AG04450 (cell line): ENCODE measurements at places on chromosomes 13 and 19. TPM values are rescaled to one million over a fixed set of nuclear protein-coding genes. Genes with fewer than 3 reads are reported as not detected.
A peak's percentile ranks its signal among the peaks of the same experiment; 100 is the strongest.

Gene IL17D
- 3.0 and 3.2 TPM in 2 replicates for polyA plus RNA-seq

- DNase-seq: no peak
Measured at GRCh38 chr13:110640591-110641029, 25.3 kb downstream of the NAXD start.

DNA sequence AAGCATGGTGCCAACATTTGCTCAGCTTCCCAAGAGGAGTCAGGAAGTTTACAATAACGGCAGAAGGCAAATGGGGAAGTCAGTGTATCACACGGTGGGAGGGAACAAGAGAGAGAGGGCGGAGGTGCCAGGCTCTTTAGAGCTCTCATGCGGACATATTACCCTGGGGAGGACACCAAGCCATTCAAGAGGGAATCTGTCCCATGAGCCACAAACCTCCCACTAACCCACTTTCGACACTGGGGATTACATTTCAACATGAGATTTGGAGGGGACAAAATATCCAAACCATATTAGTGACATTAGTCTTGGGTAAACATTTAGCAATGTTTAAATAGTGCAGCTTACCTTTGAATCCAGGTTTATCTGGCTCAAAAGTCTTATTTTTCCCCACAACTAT lies 69.9 kb downstream of the SLAIN1 start:
- no peak for DNase-seq

- no peak for DNase-seq
Measured at GRCh38 chr13:94825507-94825906, 113.2 kb upstream of the SOX21 start.

DNA sequence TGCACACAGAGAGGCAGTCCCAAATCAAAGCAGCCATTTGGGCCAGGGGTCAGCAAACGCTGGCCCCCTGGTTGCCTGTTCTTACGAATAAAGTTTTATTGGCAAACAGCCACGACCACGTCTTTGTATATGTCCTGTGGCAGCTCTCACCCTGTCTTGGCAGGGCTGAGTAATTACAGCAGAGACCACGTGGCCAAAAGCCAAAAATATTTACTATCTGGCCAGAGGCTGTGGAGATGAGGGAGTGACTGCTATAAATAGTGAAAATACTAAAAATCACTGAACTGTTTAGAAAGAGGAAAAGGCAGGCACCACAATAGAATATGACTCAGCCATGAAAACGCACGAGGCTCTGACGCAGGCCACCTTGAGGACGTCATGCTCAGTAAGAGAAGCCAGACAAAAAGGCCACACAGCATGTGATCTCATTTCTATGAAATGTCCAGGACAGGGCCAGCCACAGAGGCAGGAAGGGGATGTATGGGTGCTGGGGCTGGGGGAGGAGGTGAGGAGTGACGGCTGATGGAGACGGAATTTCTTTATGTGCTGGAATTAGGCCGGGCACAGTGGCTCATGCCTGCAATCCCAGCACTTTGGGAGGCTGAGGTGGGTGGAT lies 29.4 kb downstream of the SMIM24 start:
- DNase-seq: peak; percentile 99

GRCh38 chr13:101059793-101060192 lies 356.5 kb downstream of the NALCN start:
- DNase-seq: no peak

Gene GIPR
- polyA plus RNA-seq: 0.61 and 0.68 TPM in 2 replicates

- DNase-seq: no peak
Measured at GRCh38 chr13:45670189-45670885, 31.8 kb upstream of the CBY2 start.

GRCh38 chr19:10718205-10719196 lies 622 bp downstream of the DNM2 start:
- no peak for DNase-seq
